ENCODE measurements at places on chromosomes 6 and 20.

DNA sequence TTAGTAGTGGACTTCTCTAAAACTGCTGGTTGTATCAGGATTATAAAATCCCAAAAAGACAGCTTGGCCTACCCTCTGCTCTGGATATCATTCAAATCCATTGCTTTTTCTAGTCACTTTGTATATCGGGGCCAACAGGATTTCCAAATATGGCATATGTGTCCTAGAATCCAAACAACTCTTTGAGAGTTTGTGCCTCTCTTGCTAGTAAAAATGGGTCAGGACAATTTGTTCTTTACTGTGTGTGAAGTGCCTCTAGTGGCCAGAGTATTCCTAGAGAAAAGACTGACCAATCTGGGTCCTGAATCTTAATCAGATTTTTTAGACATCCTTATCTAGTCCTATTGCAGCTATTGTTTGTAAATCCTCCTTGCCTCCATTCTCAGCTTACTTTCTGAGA, 33.5 kb upstream of the MANEA start:
- no peak for DNase-seq

DNA sequence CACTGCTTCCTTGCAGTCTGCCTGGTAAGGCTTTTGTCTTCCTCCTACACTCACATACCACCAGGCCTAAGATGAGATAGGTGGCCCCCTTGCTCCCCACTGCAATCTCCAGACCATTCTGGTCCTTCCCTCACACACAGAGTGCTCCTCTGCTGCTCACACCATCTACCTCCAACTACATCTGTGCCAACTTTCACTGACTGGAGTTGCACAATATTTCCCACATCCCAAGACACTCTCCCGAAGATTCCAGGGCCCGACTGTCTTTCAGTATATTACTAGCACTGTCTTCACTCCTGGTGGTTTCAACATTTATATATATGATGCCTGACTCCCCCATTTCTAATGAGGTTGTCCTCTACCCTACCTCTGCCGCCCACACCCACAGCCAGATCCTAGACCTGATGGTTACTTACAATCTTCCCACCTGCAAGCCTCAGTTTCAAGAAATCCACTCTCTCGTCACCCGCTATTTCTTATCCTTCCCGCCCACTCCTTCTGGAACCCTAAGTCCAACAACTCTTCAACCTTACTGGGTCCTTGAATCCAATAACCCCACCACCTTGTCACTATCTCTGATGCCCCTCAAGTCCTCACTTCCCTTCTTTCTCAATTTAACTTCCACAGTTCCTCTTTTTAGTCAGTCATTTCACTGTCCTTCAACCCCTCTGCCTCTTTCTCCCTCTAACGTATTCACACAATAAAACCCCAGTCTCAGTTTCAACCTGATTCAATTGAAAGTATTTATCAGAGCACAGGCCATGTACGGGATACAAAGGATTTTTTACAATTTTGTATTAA, 21.6 kb downstream of the RALGAPA2 start:
- DNase-seq: no peak

- DNase-seq: no peak
These were observed 865 bp upstream of the DAAM2 start for GRCh38 chr6:39791311-39791710.

- no peak for DNase-seq
These were observed 14.3 kb upstream of the CBFA2T2 start for GRCh38 chr20:33475381-33476152.

- no peak for DNase-seq
These were observed 12.7 kb upstream of the RAMACL start for GRCh38 chr6:166599205-166599604.

- no peak for DNase-seq
These were observed 22.0 kb upstream of the VSTM2L start for GRCh38 chr20:37880726-37881591.

DNA sequence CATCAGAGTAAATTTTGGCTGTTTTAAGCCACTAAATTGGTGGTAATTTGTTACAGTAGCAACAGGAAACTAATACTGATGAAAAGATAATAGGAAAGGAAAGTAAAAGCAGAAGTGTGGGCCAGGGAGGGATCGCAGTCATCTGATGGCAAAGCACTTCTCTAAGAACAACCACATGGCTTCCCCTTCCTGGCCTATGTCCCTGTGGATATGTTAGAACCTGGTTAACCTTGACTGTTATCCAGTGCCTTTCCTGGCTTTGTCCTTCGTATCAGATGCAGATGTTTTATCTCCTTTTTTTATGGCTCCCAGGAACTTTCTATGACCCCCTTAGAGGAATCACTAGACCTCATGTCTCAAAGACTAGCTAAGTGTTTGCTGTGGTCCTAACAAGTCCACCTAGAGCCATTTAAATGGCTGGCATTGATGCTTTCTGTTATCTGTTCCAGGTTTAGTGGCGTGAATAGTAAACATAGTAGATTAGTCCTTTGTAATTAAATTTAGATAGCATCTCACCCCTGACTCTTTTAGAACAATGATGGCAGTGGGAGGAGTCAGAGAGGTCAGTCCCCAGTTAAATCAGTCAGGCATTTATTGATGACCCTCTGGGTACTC, 79.2 kb upstream of the PHACTR2 start:
- no peak for DNase-seq

DNA sequence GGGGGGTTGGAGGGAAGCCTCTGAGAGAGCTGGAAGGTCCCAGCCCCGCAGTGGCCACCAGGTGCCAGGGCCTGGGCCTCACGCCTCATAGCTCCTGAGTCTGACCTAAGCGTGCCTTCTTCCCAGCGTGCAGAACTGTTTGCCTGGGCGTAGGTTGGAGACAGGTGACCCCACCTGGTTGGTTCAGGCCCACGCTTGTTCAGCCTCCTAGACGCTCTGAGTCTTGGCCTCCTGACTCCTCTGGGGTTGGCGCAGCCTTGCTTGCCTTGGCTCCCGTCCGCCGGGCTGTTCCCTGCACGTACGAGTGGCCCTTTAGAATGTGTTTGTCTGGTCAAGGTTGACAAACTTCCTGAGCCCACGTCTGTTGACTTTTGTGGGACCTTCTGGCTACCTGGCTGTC, 70.8 kb downstream of the EYA2 start:
- DNase-seq: no peak

- no peak for DNase-seq
These were observed 336.1 kb upstream of the POU3F2 start for GRCh38 chr6:98498144-98498775.

- DNase-seq: no peak
These were observed 77.9 kb downstream of the TNFAIP3 start for GRCh38 chr6:137944793-137945498.

- no peak for DNase-seq
These were observed 101.2 kb downstream of the HTR1B start for GRCh38 chr6:77362055-77362454.

- no peak for DNase-seq
These were observed 29.6 kb upstream of the VEGFA start for GRCh38 chr6:43740321-43740960.

DNA sequence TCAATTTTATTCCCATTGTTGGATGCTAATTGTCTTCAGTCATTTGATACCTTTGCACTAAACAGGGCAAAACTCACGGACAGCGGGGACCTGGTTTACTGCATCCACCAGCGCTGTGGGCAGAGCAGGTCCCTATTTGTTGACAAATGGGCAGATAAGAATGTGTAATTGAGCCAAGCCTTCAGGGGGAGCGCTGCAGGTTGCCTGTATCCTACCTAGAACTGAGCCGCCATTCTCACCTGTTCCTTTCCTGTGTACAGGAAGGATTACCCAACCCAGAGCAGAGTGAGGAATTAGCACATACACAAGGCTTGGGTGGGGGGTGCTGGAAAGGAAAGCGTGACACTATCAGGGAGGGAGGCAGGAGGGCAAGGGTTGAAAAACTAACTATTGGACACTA, 89.1 kb upstream of the FOXA2 start:
- no peak for DNase-seq

DNA sequence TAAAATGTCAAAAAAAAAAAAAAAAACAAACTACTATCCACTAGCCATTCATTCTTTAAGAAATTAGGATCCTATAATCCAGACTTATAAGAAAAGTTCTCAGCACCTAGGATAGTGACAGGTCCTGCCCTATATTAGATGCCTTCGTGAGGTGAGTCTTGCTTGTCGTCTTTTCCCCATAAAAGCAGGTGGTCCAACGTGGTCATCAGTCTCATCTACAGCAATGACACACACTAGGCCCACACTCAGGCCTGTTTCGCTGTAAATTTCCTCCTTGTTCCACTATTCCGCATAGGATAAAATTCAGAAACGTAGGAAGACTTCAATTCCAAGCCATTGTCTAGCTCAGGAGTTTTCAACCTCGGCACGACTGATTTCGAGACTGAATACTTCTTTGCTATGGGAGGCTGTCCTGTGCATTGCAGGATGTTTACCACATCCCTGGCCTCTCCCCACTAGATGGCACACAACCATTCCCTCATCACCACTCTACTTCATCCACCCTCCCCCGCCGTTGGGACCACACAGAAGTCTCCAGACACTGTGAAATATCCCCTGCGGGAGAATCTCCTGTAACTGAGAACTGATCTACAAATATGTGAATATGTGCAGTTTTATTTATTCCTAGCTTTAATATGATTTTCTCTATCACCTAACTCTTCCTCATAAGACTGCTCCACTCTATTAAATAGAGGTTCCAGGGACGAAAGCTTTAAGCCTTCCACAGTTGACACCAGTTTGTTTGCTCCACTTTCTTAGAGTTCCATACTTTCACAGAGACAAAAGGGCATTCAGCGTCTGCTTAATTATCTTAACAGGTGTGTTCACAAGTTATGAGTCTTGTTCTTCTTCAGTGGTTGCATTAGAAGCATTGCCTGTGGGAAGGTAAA, 346.3 kb downstream of the BMP2 start:
- peak; percentile 21 for DNase-seq

- no peak for DNase-seq
These were observed 236.1 kb downstream of the BMP2 start for GRCh38 chr20:7003598-7003997.

- no peak for DNase-seq
These were observed 33.8 kb downstream of the SERPINB6 start for GRCh38 chr6:2937627-2938003.

DNA sequence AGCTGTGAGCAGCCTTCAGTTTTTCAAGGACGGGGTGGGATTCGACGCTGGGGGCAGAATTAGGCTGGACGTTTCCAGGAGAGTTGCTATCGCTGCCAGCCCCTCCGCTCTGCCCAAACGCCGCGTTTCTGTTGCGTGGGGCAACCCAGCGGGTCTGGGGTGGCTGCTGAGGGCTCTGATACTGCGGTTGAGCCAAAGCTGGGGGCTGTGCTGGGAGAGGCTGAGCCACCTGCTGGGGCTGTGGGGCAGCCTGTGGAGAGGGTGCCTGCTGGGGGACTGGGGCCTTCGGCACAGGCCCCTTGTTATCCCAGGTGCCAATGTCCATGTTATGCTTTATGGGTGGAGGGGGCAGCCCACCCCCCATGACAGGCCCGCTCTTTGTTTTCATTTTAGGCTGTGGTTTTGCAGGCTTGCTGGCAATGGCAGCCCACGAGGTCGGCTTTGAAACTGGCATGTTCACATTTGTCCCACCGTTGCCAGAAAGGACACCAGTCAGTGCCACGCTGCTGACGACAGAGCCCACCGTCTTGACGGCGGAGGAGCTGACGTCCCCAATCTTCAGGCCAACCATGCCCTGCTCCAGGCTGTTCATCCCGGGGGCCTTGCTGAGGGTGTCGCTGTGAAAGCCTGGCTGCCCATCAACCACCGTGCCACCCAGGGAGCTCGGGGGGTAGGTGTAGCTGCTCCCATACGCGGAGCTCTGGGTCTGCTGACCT, 13.0 kb downstream of the YTHDF1 start:
- no peak for DNase-seq

DNA sequence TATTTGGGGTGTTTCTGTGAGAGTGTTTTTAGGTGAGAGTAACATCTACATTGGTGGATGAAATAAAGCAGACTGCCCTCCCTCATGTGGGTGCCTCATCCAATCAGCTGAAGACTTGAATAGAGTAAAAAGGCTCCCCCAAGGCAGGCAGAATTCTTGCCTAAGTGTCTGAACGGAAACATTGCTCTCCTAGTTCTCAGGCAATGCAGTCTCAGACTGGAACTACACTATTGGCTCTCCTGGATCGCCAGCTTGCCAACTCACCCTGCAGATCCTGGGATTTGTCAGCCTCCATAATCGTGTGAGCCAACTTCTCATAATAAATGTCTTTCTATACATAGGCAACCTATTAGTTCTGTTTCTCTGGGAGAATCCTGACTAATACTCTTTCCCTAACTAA, 5.5 kb upstream of the TMEM170B start:
- no peak for DNase-seq

- DNase-seq: no peak
These were observed 12.9 kb downstream of the IPCEF1 start for GRCh38 chr6:154343473-154344308.

DNA sequence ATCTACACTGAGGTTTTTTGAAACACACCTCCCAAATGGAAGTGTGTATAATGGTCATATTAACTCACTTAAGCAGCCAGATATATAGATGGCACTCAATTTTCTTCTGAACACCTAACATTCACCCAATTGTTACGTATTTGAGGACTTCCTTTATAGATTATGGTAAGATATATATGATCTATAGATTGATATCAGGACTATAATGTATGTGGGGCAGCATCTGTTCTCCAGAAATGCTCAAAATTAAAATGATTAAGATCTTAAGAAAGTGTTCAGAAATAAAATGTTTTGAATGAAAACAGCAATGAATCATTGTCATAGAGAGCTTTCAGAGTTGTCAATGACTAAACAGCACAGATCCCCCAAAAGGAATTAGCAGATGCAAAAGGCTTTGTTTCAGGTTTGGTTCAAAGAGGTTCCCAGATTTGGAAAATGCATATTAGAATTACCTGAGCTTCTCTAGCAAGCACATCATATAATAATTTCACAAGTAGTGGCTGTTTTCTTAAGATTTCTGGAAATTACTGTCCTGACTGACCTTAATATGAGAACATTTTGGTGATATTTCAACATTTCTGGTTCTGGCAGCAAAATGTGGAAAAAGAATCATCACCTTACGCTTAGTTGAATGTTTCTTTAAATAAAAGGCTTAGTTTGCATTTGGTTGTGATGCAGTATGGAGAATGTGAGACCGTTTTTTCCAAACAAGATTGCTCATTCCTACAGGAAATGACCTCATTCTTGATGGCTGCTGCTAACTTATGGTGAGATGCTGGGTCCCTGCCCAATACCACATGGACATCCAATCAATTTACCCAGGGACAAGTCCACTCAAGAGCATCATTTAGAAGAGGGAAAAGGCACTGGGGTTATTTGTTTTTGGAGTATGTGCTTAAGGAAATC, 31.5 kb downstream of the TRAF3IP2 start:
- no peak for DNase-seq

GRCh38 chr20:50720026-50720425, 11.4 kb upstream of the PARD6B start:
- no peak for DNase-seq

DNA sequence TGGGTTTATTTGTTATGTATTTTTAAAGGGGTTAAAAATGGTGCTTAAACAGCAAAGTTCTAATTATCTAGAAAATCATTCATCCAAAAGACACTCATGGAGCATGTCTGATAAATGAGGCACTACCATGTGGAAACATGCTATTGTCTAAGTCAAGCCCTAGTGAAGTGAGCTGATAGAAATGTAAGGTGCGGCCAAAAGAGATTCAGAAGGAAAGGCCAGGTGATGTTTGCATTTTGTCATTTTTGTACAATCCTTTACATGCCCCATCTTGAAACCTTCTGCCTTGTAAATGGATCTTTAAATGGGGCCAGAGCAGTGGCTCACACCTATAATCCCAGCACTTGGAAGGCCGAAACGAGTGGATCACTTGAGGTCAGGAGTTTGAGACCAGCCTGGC, 77.3 kb downstream of the PLCG1 start:
- no peak for DNase-seq

All from NCI-H1436 treated with DMSO at 0.1 percent for 48 hours (cell line).